Breast epithelium (tissue), 4 donors: ENCODE measurements at places on chromosomes 2 and 18.

GRCh38 chr18:57063601-57064103 lies 83.2 kb upstream of the BOD1L2 start:
- H3K4me3 ChIP-seq = no peak overlapping the region
- no peaks in the 10 kb centered on the region for H3K36me3 ChIP-seq
- H3K27ac ChIP-seq = no peak overlapping the region
- DNase-seq = no peak
- H3K4me1 ChIP-seq = no peaks in the 10 kb centered on the region

GRCh38 chr18:23890589-23890988 lies 124.0 kb upstream of the TTC39C start:
- no peak for DNase-seq
- no peaks in the 10 kb centered on the region for H3K36me3 ChIP-seq
- no peaks in the 10 kb centered on the region for H3K27me3 ChIP-seq
- H3K4me1 ChIP-seq = no peaks in the 10 kb centered on the region

GRCh38 chr18:74310411-74310810 lies 5.2 kb upstream of the C18orf63 start:
- H3K4me1 ChIP-seq = no peaks in the 10 kb centered on the region
- no peaks in the 10 kb centered on the region for H3K27me3 ChIP-seq
- H3K4me3 ChIP-seq = no peak overlapping the region
- DNase-seq = no peak
- H3K36me3 ChIP-seq = no peaks in the 10 kb centered on the region

GRCh38 chr2:27721884-27722485 lies 49.5 kb upstream of the MRPL33 start:
- no peaks in the 10 kb centered on the region for H3K27me3 ChIP-seq
- no peaks in the 10 kb centered on the region for H3K4me1 ChIP-seq
- no peak overlapping the region for H3K4me3 ChIP-seq
- H3K27ac ChIP-seq = no peak overlapping the region
- H3K36me3 ChIP-seq = no peaks in the 10 kb centered on the region
- DNase-seq = no peak

- H3K4me1 ChIP-seq = no peaks in the 10 kb centered on the region
- no peak overlapping the region for H3K4me3 ChIP-seq
- H3K27ac ChIP-seq = no peak overlapping the region
Observed at GRCh38 chr2:20977520-20978180, 66.2 kb downstream of the APOB start.

GRCh38 chr18:21117409-21118131 lies 6.0 kb upstream of the ROCK1 start:
- H3K27me3 ChIP-seq = no peaks in the 10 kb centered on the region
- H3K36me3 ChIP-seq = no peaks in the 10 kb centered on the region
- peak overlapping the region; percentile 57 for H3K27ac ChIP-seq
- H3K4me1 ChIP-seq = no peaks in the 10 kb centered on the region

DNA sequence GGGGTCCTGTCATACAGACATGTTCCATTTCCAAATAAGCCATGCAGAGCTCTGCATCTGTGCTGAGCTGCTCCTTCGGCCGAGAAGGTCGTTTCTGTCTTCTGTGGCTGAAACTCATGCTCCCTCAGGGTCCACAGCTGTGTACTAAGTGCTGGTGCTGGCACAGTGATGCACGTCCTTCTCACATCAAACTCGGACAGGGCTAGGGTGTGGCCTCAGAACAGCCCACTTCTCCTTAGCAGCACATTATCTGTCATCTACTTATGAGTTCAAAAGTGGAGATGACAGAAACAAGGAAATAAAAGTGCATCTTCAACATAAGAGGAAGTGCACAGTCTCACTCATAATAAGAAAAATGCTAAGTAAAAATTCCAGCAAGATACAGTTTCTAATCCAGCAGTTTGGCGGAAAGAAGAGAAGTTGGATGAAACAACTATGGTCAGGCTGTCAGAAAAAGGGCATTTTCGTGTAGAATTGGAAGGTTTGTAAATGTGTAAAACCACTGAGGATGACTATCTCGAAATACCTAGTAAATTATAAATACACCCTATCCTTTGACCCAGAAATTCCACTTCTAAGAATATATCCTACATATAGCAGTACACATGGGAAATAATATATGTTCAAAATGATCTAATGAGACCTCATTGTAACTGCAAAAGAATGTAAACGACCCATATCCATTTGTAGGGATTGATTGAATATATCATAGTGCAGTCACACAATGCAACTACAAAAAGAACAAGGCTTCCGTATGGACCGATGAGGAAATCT lies 53.7 kb upstream of the APCDD1 start:
- H3K27ac ChIP-seq = no peak overlapping the region
- H3K4me3 ChIP-seq = no peak overlapping the region
- H3K36me3 ChIP-seq = no peaks in the 10 kb centered on the region
- no peak for DNase-seq

GRCh38 chr2:168212167-168212566 lies 35.2 kb downstream of the STK39 start:
- no peaks in the 10 kb centered on the region for H3K4me1 ChIP-seq
- H3K27me3 ChIP-seq = no peaks in the 10 kb centered on the region
- peak overlapping the region; percentile 72 for H3K27ac ChIP-seq

GRCh38 chr2:226756131-226756530 lies 43.5 kb downstream of the IRS1 start:
- DNase-seq = no peak
- H3K4me1 ChIP-seq = peaks cover 7% of the 10 kb centered on the region
- H3K27me3 ChIP-seq = no peaks in the 10 kb centered on the region
- H3K4me3 ChIP-seq = no peak overlapping the region

DNA sequence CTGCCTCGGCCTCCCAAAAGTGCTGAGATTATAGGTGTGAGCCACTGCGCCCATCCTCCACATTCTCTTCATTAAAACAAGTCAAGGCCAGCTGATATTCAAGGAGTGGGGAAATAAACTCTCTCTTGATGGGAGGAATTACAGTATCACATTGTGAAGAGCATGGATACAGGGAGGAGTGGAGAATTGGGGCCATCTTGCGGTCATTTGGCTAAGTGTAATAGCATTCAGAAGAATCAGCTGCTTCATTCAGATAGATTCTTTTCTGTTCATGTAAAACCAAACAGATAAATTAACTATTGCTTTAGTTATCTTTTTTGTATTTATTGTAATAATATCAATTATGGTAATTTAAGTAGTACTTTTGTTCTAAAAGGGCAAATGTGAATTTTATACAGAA lies 156.3 kb downstream of the UBR3 start:
- H3K36me3 ChIP-seq = peaks cover 4% of the 10 kb centered on the region
- no peak for DNase-seq
- H3K4me3 ChIP-seq = no peak overlapping the region
- H3K27ac ChIP-seq = no peak overlapping the region

DNA sequence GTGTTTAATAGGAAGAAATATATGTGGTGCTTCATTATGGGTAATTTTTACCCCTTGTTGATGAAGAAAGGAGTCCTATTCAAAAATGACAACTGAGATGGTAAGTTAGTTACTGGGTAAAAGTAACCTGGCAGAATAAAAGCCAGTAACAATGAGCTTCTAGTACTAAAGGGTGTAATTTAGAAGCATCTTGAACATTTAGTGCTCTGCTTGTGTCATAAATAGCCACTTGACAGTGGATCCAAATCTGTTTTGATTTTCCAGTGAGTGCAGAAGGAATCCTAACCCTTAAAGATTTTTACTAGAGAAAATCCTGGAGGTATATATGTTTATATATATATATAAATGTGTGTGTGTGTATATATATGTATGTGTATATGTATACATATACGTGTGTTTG lies 15.1 kb downstream of the COMMD1 start:
- no peaks in the 10 kb centered on the region for H3K27me3 ChIP-seq
- DNase-seq = no peak
- H3K4me1 ChIP-seq = no peaks in the 10 kb centered on the region
- no peak overlapping the region for H3K4me3 ChIP-seq

- H3K36me3 ChIP-seq = no peaks in the 10 kb centered on the region
- no peak for DNase-seq
- peak overlapping the region; percentile 39 for H3K4me3 ChIP-seq
- H3K27ac ChIP-seq = peak overlapping the region; percentile 43
Observed at GRCh38 chr18:55300421-55300935, 287.5 kb downstream of the TCF4 start.

GRCh38 chr18:36372903-36373311 lies 75.4 kb downstream of the FHOD3 start:
- no peaks in the 10 kb centered on the region for H3K27me3 ChIP-seq
- no peak for DNase-seq
- peaks cover 5% of the 10 kb centered on the region for H3K4me1 ChIP-seq
- H3K27ac ChIP-seq = no peak overlapping the region

GRCh38 chr2:155250800-155251199 lies 552.3 kb downstream of the KCNJ3 start:
- no peaks in the 10 kb centered on the region for H3K27me3 ChIP-seq
- H3K4me1 ChIP-seq = no peaks in the 10 kb centered on the region
- no peak overlapping the region for H3K4me3 ChIP-seq
- DNase-seq = no peak
- H3K27ac ChIP-seq = no peak overlapping the region
- no peaks in the 10 kb centered on the region for H3K36me3 ChIP-seq

- H3K4me1 ChIP-seq = no peaks in the 10 kb centered on the region
- no peak for DNase-seq
- H3K27me3 ChIP-seq = peaks cover 3% of the 10 kb centered on the region
- no peak overlapping the region for H3K4me3 ChIP-seq
Observed at GRCh38 chr2:220574038-220574437, 946.6 kb downstream of the SLC4A3 start.

GRCh38 chr2:29309090-29310029 lies 194.1 kb downstream of the CLIP4 start:
- DNase-seq = no peak
- no peak overlapping the region for H3K4me3 ChIP-seq
- H3K27me3 ChIP-seq = no peaks in the 10 kb centered on the region
- no peaks in the 10 kb centered on the region for H3K4me1 ChIP-seq

DNA sequence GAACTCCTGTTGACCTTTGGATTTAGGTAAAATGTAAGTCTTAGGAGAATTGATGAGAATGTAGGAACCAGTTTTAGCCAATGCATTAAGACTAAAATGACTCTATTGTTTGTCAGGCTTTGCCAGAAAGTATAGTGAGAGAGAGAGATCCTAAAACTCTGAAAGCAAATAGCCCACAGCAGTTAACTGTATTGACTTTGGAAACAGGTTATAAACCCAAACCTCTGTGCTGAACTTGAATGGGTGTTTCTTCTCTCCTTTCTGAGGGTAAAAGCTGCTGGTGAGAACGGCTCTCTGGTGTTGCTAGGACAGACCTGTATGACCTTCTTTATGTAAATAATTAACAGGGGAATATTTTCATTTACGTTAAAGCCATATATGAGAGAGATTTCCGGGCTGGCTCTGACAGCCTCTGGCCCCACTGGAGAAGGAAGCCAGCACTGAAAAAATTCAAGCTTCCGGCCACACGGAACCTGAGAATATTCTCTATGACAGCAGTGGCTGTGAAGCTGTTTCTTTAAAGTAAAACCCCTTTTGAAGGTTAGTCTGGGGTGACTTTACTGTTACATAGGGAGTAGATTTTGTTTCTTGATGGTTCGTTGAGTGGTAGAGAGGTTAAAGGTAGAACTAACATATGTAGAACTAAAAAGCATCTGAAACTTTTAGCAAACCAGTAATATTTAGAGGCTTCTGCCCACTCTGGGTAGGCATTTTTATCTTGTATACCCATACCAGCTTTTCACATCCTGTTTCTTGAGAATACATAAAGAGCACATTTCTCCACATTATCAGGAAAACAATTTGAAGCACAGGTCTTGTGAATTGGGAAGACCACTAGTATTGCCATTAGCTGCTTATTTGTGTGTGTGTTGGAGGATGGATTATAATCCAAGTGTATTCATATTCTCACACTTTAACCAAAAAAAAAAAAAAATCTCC lies 123.8 kb downstream of the SPTBN1 start:
- H3K4me1 ChIP-seq = no peaks in the 10 kb centered on the region
- peak overlapping the region; percentile 75 for H3K27ac ChIP-seq
- no peaks in the 10 kb centered on the region for H3K27me3 ChIP-seq
- no peak overlapping the region for H3K4me3 ChIP-seq
- H3K36me3 ChIP-seq = no peaks in the 10 kb centered on the region

GRCh38 chr2:172381275-172382027 lies 45.9 kb upstream of the ITGA6 start:
- no peaks in the 10 kb centered on the region for H3K4me1 ChIP-seq
- H3K36me3 ChIP-seq = no peaks in the 10 kb centered on the region
- no peak for DNase-seq

DNA sequence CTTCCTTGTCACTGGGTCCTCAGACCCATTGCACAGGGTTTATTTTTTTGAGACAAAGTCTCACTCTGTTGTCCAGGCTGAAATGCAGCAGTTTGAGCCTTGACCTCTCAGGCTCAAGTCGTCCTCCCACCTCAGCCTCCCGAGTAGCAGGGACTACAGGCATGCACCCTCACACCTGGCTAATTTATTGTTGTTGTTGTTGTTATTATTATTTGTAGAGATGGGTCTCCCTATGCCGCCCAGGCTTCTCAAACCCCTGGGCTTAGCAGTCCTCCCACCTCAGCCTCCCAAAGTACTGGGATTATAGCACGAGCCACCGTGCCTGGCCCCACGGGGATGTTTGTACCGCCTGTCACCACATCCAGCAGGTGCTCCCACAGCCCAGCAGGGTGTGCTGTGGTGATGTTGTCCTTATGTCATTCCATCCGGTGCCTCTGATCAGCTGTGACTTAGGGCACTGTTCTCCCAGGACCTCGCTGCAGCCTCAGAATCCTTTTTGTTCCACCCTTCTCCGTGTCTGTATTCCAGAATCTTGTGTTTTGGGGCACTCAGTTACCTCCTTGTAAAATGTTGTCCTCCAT lies 182.3 kb downstream of the INO80D start:
- H3K36me3 ChIP-seq = no peaks in the 10 kb centered on the region
- DNase-seq = no peak
- no peak overlapping the region for H3K4me3 ChIP-seq
- H3K27ac ChIP-seq = no peak overlapping the region
- H3K4me1 ChIP-seq = no peaks in the 10 kb centered on the region

- H3K27me3 ChIP-seq = peaks cover 34% of the 10 kb centered on the region
- no peaks in the 10 kb centered on the region for H3K36me3 ChIP-seq
- no peaks in the 10 kb centered on the region for H3K4me1 ChIP-seq
- peak overlapping the region; percentile 60 for H3K27ac ChIP-seq
- H3K4me3 ChIP-seq = peak overlapping the region; percentile 50
- DNase-seq = no peak
Observed at GRCh38 chr2:120737340-120738101, 1.9 kb downstream of the GLI2 start.

DNA sequence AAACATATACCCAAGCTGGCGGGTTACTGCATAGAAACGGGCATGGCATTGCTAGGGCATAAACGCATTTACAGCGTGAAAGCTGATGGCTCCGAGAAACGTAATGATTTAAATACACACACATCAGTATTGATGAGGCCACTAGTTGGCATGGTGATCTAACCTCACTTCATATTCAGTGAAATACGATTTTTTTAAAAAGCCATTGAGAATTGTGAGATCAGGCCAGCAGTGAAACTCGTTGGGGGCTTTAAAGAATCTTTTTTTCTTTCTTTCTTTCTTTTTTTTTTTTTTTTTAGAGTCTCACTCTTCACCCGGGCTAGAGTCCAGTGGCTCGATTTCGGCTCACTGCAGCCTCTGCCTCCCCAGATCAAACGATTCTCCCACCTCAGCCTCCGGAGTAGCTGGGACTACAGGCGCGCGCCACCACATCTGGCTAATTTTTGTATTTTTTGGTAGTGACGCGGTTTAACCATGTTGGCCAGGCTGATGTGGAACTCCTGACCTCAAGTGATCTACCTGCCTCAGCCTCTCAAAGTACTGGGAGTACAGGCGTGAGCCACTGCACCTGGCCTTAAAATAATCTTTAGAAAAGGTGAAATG lies 2.4 kb upstream of the SMAD7 start:
- H3K36me3 ChIP-seq = no peaks in the 10 kb centered on the region
- H3K4me3 ChIP-seq = peak overlapping the region; percentile 97
- peak overlapping the region; percentile 99 for H3K27ac ChIP-seq
- H3K27me3 ChIP-seq = no peaks in the 10 kb centered on the region
- peaks cover 12% of the 10 kb centered on the region for H3K4me1 ChIP-seq
